ENCODE measurements at places on chromosomes 6 and 20.

DNA sequence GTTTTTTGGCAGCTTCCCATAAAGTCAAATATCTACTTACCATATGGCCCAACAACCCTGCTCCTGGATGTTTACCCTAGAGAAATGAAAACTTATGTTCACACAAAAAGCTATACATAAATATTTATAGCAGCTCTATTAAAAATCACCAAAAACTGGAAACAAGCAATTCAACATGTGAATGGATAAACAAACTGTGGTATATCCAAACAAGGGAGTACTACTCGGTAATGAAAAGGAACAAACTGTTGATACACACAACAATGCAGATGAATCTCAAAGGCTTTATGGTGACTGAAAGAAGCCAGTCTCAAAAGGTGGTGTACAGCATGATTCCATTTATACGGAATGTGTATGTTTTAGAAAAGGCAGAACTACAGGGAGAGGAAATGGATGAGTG, 48.4 kb downstream of the PREX1 start:
- DNase-seq = no peak

DNA sequence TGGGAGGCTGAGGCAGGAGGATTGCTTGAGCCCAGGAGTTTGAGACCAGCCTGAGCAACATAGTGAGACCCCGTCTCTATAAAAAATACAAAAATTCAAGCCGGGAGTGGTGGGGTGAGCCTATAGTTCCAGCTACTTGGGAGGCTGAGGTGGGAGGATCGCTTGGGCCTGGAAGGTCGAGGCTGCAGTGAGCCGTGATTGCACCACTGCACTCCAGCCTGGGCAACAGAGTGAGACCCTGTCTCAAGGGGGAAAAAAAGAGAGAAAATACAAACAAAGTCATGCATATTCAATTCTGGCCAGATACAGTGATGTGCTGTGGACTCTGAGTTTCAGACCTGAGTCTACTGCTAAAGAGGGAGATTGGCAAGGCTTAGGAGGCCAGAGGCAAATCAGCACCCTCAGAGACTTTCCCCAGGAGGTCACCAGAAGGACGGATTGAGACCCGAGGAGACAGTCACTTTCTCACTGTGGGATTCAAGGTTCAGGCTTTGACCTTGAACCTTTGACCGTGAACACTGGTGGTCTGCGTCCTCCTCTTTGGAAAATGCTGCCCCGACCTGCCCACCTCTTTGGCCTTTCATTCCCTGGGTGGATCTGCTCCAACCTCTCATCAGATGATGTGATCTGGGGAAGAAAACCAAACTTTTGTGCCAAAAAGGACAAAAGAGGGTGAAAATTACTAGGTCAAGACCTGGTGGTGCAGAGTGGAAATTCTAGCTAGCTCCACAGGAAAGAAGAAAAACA, 31.2 kb downstream of the TGM2 start:
- no peak for DNase-seq

- no peak for DNase-seq
These were observed 31.2 kb downstream of the TREML1 start for GRCh38 chr6:41122918-41123317.

DNA sequence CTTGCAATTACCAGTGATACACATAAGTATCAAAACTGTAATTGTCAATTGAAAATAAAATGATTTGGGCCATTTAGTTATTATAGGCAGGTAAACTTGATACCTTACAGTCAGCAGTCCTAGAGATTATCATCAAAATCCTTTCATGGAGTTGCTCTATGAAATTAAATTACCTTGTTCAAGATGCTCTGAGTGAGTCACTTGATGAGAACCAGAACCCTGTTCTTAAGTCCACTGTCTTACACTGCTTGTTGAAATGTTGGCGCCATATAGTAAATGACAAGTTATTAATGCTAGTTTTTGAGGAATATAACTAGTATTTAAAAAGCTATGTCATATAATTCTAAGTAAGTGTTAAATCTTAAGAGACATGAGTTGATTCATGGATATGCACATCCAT, 37.2 kb upstream of the BAG2 start:
- DNase-seq = no peak

DNA sequence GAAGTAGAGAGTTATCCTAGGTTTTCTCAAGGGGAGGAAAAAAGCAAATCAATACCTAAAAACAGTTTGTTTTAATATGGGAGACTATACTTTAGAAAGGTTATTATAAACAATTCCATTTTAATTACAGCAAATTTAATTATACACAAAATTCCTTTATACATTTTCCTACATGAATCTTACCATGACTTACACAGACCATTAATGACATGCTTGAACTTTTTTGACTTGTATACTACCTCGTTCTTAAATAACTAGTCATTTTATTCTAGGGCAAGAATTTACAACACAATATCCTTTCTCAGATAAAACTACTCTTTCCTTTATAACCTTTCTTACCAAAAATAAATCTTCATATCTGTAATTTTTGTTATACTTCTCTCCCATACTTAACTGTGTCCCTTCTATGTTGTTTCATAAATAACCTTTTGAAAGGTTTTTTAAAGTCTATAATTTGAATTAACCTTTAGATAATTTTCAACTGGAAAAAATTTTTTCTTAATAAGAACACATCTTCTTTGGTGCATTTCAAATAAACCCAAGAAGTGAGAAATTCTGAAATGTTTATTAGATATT, 729.4 kb downstream of the TENT5A start:
- DNase-seq = no peak
